ENCODE measurements at places on chromosomes 7 and 10. TPM values are rescaled to one million over a fixed set of nuclear protein-coding genes. Genes with fewer than 3 reads are reported as not detected.
A peak's percentile ranks its signal among the peaks of the same experiment; 100 is the strongest.

The C7orf33 gene
- total RNA-seq: not detected

DNA sequence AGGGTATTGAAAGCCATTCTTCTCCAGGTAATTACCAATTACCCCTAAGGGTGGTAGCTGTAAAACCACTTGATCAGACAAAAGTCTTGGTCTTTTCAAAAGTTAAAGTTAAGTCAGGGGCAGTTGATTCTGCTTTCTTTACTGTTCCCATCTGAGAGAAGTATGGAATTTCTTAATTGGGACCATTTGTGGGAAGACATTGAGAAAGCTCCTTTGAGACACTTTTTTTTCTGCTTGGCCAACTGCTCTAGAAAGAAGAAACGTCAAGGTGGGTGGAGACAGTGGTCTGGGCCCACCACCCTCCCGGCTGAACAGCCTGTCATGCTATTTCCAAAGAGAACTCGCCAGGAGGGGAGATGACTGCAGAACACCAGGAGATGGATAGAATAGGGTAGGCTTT is 45.3 kb downstream of the WNT2 start:
- DNase-seq: no peak

DNA sequence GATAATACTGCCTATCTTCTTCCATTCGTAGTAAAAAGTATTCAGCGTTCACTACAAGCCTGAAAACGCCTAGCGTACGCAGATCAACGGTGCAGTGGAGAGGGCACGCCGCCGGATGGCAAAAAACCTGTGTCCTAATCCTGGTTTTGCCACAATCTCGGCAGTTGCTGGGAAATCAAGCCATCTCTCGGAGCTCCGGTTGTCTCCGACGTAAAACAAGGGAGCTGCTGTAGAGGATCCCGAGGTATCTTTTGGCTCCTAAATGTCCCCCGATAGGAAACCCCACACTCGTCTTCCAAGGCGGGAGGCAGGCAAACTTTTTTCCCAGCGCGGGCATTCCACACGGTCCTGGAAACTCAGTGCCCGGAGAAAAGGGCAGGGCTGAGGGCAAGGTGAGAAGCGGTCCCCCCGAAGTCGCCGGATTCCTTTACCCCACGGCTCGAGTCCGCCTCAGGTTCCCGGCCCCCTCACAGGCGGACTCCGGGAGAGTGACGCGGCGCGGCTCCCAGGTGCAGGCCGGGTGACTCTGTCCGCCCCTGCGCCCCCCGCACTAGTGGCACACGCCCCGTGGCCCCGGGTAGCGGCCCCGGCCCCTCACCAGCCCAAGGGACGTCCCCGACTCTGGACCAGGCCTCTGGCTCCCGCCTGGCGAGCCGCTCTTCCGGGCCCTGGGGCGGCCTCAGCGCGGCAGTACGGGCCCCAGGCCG is 649 bp downstream of the IDE start:
- DNase-seq: peak; percentile 56

DNA sequence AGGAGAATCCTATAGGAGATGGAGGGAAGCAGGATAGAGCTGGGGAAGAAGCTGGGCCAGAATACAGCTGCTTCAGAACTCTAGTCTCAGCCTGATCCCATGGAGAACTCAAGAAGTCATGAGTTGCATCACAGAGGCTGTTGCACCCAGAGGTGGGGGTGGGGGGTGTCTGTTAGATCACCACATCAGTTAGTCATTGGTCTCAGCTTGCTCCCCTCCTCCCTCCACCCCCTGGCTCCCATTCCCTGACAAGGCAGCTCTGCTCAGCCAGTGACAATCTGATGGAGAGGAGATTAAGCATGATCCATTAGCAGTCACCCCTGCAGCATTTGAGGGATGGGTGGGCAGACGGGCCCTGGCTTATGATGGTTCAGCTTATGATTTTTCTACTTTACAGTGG is 58.4 kb upstream of the FGL2 start:
- DNase-seq: no peak

GRCh38 chr7:124031919-124032318 is 948 bp downstream of the TMEM229A start:
- DNase-seq: no peak

DNA sequence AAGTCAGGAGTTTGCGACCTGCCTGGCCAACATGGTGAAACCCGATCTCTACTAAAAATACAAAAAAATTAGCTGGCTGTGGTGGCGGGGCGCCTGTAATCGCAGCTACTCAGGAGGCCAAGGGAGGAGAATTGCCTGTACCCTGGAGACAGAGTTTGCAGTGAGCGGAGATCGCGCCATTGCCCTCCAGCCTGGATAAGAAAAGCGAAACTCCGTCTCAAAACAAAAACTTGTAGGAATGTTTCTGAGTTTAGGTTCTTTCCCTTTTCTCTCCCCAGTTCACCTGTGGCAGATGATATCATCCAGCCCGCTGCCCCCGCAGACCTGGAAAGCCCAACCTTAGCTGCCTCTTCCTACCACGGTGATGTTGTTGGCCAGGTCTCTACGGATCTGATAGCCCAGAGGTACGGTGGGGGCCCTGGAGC is 138.8 kb upstream of the BTBD16 start:
- DNase-seq: no peak

The XPNPEP1 gene
- total RNA-seq: 262 TPM
